ENCODE measurements at places on chromosomes 7 and 10. TPM values are rescaled to one million over a fixed set of nuclear protein-coding genes. Genes with fewer than 3 reads are reported as not detected.
A peak's percentile ranks its signal among the peaks of the same experiment; 100 is the strongest.

Gene PCLO
- total RNA-seq, result 0.22 TPM

Gene SPDYE16
- total RNA-seq, result 0.20 TPM

Gene TUBB8
- total RNA-seq, result not detected

Gene EMX2
- not detected for total RNA-seq

Gene TRIM74
- total RNA-seq, result 0.77 TPM

Gene TLX1
- total RNA-seq, result 0.29 TPM

Gene HOXA2
- not detected for total RNA-seq

Gene IQCE
- total RNA-seq, result 3.9 TPM

Gene VPS41
- 26.8 TPM for total RNA-seq

Gene CADPS2
- total RNA-seq, result 7.6 TPM

Gene NCOA4
- 130 TPM for total RNA-seq

Gene SLC18A3
- total RNA-seq, result not detected

Gene PMS2
- 4.8 TPM for total RNA-seq

Gene SYT15
- 0.43 TPM for total RNA-seq

Gene MAGI2
- 2.9 TPM for total RNA-seq

DNA sequence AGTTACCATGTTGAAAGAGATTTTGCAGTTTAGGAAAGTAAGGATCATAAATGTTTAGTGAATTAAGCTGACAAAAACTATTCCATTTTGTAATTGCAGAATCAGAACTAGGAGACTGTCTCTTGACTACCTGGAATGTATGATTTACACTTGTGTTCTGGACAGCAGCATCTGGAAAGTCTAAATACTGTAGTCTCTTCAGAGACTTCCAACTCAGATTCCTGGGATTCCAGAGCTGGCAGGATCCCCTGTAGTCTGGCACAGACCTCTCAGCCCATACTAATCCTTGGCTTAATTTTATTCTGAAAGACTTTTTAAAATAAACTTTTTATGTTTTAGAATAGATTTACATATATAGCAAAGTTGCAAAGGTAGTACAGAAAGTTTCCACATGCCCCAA, 452.7 kb downstream of the DPP6 start:
- no peaks in the 10 kb centered on the region for H3K36me3 ChIP-seq
- H3K4me1 ChIP-seq, result no peaks in the 10 kb centered on the region
- H3K4me3 ChIP-seq, result no peak overlapping the region
- H3K27me3 ChIP-seq, result peaks cover 4% of the 10 kb centered on the region

DNA sequence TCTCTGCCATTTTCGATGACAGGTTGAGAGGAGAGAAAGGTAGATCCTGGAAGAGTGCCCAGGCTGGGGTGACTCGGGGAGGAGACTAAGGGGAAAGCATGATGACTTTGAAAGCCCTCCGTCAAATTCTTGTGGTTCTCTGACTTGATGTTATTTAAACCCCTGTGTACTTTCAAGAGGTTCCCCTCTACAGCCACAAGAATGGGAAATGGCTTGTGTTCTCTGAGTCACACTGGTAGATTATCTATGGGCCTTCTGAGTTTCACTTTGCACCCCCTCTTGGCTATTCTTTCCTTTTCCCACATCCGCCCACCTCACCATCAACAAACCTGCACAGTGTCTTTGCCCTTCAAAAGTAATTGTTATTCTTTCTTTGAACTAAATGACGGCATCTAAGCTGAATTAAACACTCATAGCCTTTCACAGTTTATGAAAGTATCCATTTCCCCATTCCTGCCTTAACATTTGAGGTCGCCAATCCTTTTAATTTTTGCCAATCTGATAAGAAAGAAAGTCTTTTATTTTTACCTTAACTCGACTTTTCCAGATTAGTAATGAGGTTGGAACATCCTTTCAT, 24.1 kb downstream of the PRF1 start:
- H3K27me3 ChIP-seq, result no peaks in the 10 kb centered on the region
- H3K4me1 ChIP-seq, result no peaks in the 10 kb centered on the region
- H3K4me3 ChIP-seq, result no peak overlapping the region
- no peaks in the 10 kb centered on the region for H3K36me3 ChIP-seq
- H3K27ac ChIP-seq, result no peak overlapping the region

DNA sequence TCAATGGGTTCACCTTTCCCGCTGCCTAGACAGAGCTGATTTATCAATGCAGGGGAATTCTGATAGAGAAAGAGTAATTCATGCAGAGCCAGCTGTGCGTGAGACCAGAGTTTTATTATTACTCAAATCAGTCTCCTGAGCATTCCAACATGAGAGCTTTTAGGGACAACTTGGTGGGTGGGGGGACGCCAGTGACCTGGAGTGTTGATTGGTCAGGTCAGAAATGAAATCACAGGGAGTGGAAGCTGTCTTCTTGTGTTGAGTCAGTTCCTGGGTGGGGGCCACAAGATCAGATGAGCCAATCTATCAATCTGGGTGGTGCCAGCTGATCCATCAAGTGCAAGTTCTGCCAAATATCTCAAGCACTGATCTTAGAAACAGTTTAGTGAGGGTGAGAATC, 99.0 kb upstream of the CAV2 start:
- H3K27me3 ChIP-seq, result no peaks in the 10 kb centered on the region
- no peak overlapping the region for H3K4me3 ChIP-seq
- H3K36me3 ChIP-seq, result no peaks in the 10 kb centered on the region

- no peaks in the 10 kb centered on the region for H3K4me1 ChIP-seq
- peaks cover 16% of the 10 kb centered on the region for H3K36me3 ChIP-seq
- H3K27ac ChIP-seq, result no peak overlapping the region
- no peak overlapping the region for H3K4me3 ChIP-seq
- no peaks in the 10 kb centered on the region for H3K27me3 ChIP-seq
Measured at GRCh38 chr10:12025591-12025990, 17.0 kb downstream of the UPF2 start.

- no peak for DNase-seq
- H3K4me3 ChIP-seq, result no peak overlapping the region
- no peaks in the 10 kb centered on the region for H3K36me3 ChIP-seq
Measured at GRCh38 chr7:150668472-150668911, 17.0 kb upstream of the GIMAP2 start.

DNA sequence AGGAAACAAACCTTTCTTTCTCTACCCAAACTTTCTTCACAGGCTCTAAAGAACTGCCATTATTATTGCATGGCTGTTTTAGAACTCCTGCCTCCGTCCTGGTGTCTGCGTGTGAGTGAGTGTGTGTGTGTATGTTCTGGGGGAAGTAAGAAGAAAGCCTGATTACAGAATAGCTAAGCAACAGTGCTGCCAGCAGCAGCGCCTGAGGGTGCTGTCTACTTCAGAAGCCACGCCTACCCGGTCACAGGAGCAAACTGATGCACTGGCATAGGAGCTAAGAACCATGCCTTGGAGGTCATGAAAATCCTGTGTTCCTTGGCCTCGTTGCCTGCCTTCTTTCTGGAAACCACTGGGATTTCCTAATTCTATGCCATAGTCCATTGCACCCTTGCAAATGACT, 25.2 kb downstream of the LIPK start:
- no peak overlapping the region for H3K4me3 ChIP-seq
- no peak overlapping the region for H3K27ac ChIP-seq
- H3K4me1 ChIP-seq, result no peaks in the 10 kb centered on the region
- no peaks in the 10 kb centered on the region for H3K27me3 ChIP-seq

GRCh38 chr7:100835903-100836811, 8.8 kb upstream of the EPHB4 start:
- H3K4me3 ChIP-seq, result no peak overlapping the region
- H3K4me1 ChIP-seq, result peaks cover 25% of the 10 kb centered on the region
- H3K27ac ChIP-seq, result peak overlapping the region; percentile 72
- H3K27me3 ChIP-seq, result no peaks in the 10 kb centered on the region

DNA sequence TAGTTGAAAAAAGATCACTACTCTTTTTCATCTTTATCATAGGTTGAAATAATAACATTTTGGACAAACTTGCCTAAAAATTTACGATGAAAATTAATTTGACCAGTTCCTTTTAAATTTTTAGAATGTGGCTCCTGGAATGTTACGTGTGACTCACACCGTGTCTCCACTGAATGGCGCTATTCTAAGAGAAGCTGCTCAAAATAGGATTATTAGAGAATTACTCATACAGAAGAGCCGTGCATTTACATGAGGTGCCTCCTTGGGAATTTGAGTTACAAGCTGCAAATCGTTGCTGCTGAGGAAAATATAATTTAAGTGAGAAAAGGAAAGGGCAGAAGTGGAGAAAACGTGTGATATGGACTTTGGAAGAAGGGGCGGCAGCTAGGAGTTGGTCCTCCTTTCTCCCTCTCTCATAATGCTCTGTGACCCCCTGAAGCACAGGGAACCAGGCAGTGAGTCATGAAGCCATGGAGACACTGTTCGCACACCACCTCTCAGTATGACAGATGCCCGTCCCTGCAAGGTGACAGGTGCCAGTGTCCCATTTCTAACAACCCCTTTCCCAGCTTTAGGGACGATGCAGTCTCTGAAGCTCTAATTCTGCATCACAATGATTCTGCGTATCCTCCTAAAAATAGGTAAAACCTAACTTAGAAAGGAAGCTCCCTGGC, 323.2 kb upstream of the COBL start:
- no peak for DNase-seq
- H3K4me1 ChIP-seq, result no peaks in the 10 kb centered on the region
- H3K36me3 ChIP-seq, result no peaks in the 10 kb centered on the region
- no peak overlapping the region for H3K4me3 ChIP-seq

DNA sequence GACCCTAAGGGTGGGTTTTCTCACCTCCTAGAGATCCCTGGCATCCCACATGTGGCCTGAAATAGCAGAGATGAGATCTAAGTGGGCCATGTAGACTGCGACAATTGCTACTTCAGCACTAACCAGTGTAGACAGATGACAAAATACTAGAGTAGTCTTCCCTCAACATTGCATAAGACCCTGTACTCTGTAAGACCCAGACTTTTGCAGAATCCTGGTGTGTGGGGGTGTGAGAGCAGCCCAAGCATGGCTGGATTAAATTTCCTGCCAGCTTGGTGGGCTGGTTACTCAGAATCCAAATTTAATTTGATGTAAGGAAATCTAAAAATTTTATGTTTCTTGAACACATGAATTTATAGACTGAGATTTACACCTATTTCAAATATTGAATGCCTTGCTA, 88.3 kb downstream of the ZNF365 start:
- no peaks in the 10 kb centered on the region for H3K4me1 ChIP-seq
- no peak overlapping the region for H3K27ac ChIP-seq
- H3K36me3 ChIP-seq, result no peaks in the 10 kb centered on the region
- H3K4me3 ChIP-seq, result no peak overlapping the region
- H3K27me3 ChIP-seq, result no peaks in the 10 kb centered on the region

DNA sequence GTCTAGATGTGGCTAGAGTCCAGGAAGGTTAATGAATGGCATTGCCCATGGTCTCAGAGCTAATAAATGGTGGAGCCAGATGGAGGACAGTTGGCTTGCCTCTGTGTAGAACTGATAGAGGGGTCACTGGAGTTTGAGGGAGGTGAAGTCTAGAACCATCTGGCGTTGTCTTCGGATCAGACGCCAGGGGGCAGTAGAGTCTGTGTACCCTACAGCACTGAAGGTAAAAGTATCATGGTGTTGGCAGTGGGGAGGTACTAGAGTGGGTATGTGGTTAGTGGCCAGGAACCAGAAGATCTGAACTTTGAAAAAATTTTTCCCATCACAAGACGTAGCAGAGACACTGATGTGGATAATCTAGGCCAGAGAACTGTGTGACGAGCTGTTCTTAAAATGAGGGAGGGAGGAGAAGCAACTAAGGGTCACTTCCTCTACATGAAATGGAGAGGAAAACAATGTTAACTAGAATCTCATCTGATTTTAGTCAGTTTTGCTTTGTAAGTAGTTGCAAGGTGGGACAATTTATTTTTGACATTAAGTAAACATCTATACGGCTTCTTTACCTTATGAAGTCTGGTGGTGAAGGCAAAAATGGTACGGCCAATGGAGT, 227.9 kb upstream of the PRSS58 start:
- H3K27ac ChIP-seq, result no peak overlapping the region
- H3K4me1 ChIP-seq, result no peaks in the 10 kb centered on the region
- no peak overlapping the region for H3K4me3 ChIP-seq
- H3K36me3 ChIP-seq, result no peaks in the 10 kb centered on the region
- no peaks in the 10 kb centered on the region for H3K27me3 ChIP-seq
- DNase-seq, result no peak

DNA sequence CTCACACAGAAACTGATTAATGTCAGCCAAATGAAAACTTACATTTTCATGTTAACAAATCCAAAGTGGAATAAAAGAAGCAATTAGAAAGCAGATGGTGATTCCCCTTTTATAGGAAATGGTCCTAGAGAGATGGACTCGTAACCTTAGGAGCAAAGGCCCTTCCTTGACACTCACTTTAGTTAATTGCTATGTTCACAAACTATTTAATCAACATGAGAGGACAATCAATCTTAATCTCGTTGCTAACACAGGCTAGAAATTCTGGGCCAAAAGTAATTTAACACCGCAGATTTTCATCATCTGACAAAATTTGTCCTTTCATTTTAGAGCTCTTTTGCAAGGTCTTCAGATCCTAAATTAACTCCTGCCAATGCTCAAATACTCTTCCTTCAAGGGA, 64.0 kb upstream of the DNAJB12 start:
- no peak overlapping the region for H3K4me3 ChIP-seq
- H3K27ac ChIP-seq, result no peak overlapping the region
- DNase-seq, result no peak

DNA sequence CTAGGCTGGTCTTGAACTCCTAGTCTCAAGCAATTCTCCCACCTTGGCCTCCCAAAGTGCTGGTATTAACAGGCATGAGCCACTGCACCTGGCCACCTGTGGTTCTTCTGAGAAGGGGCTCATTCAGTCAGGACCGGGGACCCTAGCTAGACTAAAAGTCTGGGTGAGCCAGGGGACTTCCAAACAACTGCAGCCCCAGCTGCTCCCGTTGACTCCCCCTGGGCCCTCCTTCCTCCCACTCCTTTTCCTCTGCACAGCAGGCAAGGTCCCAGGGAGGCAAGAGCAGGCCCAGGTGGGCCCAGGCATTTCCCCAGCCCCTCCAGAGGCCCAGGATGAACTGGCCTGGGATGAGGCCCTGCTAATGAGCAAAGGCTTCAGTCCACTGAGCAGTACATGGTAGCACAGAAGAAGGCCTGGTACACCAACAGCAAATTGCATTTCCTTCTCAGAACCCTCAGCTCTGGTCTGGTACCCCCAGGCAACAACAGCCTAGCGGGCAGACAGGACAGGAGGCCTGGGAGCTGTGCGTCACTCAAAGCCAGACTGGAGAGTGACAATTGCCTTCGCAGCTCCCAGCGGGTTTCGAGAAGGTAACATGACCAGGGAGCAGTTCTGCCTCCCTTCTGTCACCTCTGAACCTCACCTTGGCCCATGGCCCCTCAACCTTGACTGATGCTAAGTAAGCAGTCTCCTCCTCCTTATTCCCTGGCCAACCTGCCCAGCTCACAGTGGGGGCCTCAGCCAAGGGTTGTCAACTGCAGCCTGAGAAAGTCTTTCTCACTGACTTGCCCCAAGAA, 30.7 kb upstream of the HSPA12A start:
- no peaks in the 10 kb centered on the region for H3K27me3 ChIP-seq
- no peak for DNase-seq
- no peaks in the 10 kb centered on the region for H3K4me1 ChIP-seq
- H3K4me3 ChIP-seq, result no peak overlapping the region

Data from right lobe of liver (tissue), 6 donors.